ENCODE measurements at places on chromosomes 2 and 18.
A peak's percentile ranks its signal among the peaks of the same experiment; 100 is the strongest.

DNA sequence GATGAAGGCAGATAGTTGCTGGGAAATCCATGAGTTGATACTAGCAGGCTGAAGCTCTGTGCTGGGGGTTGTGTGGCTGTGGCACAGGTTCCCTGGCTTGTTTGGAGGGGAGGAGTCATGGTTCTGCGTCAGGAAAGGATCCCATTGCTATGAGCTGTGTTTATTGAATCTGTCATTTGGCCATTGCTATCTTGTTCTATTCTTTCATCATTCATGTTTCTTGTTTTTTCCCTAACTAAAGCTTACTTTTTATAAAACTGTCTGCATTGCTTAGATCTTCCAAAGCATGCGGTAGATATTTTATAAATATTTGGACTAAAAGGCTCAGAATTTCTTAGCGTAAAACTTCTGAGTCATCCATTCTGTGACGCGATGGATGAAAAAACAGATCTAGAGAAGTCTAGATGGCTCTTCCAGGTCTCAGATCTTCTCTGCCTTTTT is 335.3 kb downstream of the PTPRM start:
- no peak for DNase-seq

DNA sequence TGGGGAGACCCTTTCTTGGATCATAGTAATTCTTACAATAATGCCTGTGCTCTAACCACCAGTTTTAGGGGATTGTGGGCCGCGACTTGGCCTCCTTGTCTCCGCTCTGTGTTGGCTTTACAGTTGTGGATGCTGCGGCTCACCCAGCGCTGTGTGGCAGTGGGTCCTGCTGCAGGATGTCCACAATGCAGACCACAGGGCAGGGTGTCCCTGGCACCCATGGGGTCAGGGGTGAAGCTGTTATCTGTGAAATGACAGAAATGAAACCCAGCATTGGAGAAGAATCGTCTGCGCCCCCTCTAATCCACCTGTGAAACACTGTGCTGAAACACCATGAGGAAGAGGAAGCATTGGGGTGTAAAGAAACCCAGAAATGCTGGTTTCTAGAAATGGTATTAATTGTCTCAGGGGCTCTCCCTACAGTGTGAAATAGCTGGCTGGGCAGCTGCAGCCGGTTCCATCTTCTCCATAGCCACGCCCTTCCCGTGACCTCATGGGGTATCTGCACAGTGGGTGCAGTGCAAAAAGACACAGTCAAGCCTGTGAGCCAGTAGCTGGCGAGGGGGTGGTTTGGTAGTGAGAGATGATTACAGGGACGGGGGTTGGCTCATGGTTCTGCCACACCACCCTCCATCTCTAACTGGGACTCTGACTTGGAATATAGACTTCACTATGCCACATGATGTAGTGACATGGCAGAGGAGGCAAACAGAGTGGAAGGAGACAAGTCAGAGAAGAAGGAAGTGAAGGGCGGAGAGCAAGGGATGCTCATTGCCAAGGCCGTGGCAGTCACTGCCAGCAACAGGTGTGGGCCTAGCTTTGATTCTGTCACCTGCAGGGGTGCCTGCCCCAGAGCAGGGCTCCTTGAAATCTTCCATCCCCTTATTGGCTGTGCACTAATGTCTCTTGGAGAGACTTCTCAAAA is 16.2 kb downstream of the INPP4A start:
- peak; percentile 17 for DNase-seq

DNA sequence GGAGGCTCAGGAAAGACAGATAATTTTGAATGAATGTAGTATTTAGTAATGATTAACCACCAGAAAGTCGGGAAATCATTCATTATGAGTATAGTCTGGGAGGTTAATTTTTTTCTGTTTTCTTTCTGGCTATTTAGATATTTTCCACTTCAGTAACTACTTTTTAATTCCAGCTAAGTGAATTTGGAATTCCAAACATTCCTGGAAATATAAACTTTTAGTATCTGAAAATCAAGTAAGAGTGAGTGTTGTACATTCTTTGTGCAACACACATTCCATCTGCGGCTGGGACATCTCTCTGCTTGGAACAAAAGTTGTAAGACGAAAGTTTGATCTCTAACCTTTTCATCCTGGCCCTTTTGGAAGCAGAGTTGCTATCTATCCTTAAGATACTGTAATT is 275.7 kb upstream of the SPRED2 start:
- no peak for DNase-seq

DNA sequence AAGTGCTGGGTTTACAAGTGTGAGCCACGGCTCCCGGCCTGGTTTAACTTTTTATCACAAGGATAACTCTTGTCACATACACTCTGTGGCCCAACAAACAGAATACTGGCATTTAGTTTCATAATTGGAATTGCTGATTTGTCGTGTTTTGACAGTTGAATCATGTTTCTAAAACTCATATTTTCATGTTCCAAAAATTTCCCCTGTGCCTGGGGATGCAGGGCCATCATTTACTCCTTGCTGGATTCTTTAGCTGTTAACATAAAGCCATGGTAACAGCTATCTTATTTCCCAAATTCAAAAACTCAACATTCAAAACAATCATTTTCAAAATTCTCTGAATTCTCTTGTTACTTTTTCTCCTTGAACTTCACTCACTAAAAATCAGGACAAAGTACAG is 16.5 kb upstream of the ATG16L1 start:
- no peak for DNase-seq

GRCh38 chr18:80225685-80226084 is 21.6 kb downstream of the PARD6G start:
- no peak for DNase-seq

DNA sequence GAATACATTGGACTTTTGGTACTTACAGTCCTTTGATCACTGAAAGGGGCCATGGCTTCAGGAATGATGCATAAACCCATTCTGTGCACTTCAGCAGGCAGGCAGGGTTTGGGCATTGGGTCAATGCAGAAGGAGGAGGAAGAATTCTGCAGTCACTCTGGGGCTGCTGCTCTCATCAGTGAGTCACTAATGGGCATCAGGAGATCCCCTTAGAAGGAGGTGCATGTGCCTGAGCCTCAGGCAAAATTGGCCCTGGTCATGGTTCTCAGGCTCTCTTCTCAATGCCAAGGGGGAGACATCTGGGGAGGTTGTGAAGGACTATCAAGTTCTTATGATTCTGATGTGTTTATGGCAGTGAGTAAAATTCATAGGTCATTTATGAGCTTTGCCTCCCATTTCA is 52.0 kb upstream of the TNP1 start:
- DNase-seq, result no peak

DNA sequence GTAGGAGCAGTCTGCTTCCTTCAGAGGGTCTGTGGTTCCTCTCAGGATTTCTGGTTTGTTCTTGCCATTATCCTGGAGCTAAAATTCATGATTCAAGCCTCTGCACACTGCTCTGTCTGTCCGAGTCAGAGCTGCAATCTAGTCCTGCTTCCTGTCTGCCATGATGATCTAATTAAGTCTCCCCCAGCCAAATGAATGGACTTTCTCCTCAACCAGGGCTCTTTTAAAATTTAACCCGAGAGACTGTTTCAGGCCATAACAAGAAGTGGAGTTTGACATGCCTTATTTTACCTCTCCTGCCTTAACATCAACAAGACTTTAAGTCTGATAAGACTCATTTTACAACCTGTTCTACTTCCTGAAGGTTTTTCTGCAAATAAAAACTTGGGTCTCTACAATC is 1009.6 kb upstream of the DDX18 start:
- DNase-seq, result no peak

DNA sequence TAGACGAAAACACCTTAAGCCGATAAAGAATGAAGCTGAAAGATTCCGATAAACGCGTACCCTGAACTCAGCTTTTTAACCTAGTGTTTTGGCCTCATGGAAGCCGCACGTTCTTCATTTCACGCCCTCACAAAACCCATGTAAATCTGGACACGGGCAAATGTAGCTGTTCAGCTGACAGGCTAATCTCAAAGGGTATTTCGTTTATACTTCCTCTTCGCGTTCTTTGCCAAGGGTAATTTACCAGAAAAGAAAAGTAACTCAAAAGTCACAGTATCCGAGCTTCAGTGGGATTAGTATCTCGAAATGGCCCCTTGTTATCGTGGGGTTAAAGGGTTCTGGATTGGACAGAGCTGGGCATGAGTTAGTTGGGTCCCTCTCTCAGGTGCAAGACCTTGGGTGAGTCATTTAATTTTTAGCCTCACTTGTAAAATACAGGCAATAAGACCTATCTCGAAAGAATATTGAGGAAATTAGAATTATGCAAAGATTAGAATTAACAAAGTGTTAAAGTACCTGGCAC is 22.0 kb upstream of the STPG4 start:
- no peak for DNase-seq

DNA sequence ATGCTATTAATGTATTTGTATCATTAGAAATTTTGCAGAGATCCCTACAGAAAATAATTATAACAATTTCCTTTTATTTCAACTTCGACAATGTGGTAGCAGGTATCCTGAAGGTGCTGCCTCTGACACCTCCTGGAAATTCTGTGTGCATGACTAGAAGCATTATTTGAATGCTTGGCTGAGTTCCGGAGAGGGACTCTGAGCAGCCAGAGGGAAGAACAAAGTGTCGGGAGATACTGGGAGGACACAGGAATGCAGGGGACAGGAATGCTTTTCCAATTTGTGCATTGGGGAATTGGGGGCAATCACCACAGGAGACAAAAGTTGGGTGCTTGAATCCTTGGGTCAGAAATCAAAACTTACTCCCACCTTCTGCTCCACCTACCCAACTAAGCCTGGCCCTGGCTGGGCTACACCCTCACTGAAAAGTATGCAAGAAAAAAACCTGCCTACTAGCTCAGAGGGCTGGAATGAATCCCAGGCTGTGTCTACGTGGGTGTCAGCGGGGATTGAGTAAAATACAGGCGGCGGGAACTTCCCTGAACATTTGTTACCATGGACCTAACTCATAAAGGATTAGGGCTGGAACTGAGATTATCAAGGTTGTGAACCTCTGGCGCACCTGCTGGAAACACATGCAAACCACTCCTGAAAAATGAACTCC is 299.3 kb downstream of the SOX11 start:
- no peak for DNase-seq

DNA sequence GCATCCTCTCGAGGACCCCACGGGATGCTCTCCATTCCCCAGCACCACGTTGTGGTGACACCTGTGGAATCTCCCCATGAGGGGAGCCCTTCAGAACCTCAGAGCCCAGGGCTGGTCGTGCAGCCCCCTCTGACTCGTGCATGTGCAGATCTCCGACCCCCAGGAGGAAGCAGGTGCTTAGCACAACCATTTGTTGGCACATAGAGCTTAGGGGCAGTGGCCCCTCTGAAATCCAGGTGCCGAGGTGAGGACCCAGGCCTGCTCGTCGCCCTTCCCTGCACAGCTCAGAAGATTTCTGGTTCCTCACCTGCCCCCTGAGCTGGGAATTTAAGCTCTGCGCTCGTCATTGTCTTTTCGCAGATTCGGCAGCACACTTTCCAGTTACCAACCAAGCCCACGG is 1.3 kb upstream of the OTOS start:
- no peak for DNase-seq

GRCh38 chr2:95057535-95058370 is 32.2 kb downstream of the MAL start:
- no peak for DNase-seq

DNA sequence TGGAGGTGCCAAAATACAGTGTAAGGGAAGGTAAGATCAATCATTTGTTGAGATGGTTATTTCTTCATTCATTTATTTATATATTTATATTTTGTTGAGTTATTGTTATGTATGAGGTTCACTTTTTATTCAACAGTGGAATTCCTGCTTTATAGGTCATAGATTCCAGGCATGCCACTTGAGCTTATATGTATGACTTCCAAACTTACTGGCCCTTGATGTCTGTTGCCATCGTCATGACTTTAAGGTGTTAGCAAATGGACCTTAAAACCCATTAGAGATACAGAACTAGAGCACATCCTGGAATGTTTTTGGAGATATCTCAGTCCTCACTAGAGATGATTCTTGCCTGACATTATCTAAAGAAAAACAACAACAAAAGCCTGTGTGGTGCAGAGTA is 25.9 kb downstream of the CCDC85A start:
- DNase-seq, result no peak

Data from stimulated activated naive CD4-positive, alpha-beta T cell (primary cell).